ENCODE measurements at places on chromosomes 6 and 20. TPM values are rescaled to one million over a fixed set of nuclear protein-coding genes. Genes with fewer than 3 reads are reported as not detected.

DNA sequence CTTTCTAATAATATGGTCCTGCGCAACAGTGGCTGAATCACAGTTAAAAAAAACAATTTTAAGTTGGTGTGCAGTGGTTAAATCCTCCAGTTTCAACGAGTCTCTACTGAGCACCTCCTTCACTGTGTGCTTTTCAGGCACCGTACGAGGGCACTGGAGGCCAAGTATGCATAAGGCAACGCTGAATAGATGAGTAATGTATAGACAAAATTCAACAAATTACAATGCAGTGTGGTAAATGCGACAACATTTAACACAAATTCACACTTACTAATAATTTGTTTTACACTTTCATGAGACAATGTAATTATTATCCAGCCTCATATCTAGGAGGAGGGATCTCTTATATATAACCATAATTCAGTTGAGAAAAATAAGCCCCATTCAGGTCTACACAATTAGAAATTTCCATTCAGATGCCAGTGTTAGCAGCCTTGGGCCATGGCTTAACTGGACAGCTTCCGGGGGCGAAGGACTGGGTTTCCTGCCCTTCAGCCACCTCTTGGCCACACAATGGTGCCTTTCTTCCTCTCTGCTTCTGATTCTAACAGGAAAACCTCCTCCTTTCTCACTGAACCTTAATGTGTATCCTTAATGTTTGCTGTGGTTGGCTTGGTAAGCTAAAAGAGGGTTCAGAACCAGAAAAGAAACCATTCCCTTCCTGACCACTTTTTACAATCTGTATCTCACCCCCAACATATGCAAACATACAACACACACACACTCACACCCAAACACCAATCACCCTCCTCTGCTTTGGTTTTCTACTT, 51.9 kb downstream of the B4GALT5 start:
- no peaks in the 10 kb centered on the region for H3K27me3 ChIP-seq
- peaks cover 17% of the 10 kb centered on the region for H3K4me1 ChIP-seq
- no peak overlapping the region for H3K27ac ChIP-seq
- no peak overlapping the region for H3K4me3 ChIP-seq
- peak; percentile 13 for DNase-seq
- no peaks in the 10 kb centered on the region for H3K36me3 ChIP-seq

- no peak overlapping the region for H3K27ac ChIP-seq
- peaks cover 24% of the 10 kb centered on the region for H3K4me1 ChIP-seq
- no peaks in the 10 kb centered on the region for H3K36me3 ChIP-seq
- no peak for DNase-seq
Observed at GRCh38 chr6:154478021-154478700, 32.3 kb downstream of the CNKSR3 start.

- peaks cover 80% of the 10 kb centered on the region for H3K36me3 ChIP-seq
- H3K27me3 ChIP-seq: no peaks in the 10 kb centered on the region
- H3K4me1 ChIP-seq: no peaks in the 10 kb centered on the region
- no peak overlapping the region for H3K4me3 ChIP-seq
- no peak overlapping the region for H3K27ac ChIP-seq
- DNase-seq: no peak
Observed at GRCh38 chr20:58677079-58677604, 15.5 kb upstream of the NPEPL1 start.

DNA sequence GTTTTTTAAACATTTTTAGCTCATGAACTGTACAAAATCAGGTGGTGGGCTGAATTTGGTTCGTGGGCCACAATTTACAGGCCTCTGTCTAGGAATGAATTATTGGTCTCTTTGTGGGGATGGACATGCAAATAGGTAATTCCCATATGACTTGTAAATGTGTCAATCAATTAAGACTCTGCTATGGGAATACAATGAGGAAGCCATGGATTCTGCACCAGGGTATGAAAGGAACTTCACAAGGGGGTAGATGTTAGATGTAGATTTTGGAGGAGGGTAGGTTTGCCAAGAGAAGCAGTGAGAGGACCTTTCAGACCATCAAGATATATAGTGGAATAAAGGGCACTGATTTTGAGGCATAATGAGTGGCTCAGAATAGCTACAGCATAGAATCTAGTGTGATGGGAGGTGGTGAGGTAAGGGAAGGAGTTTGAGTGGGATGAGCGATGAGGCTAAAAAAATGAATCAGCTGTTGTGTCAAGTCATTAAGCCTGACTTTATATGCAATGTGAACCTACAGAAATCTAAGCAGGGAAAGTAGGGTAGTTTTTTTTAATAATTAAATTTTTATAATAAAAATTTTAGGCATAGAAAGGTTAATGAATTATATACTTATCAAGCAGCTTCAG, 32.6 kb upstream of the RNF182 start:
- H3K36me3 ChIP-seq: no peaks in the 10 kb centered on the region
- H3K4me3 ChIP-seq: no peak overlapping the region
- no peaks in the 10 kb centered on the region for H3K4me1 ChIP-seq
- H3K27me3 ChIP-seq: peaks cover 24% of the 10 kb centered on the region
- H3K27ac ChIP-seq: no peak overlapping the region

DNA sequence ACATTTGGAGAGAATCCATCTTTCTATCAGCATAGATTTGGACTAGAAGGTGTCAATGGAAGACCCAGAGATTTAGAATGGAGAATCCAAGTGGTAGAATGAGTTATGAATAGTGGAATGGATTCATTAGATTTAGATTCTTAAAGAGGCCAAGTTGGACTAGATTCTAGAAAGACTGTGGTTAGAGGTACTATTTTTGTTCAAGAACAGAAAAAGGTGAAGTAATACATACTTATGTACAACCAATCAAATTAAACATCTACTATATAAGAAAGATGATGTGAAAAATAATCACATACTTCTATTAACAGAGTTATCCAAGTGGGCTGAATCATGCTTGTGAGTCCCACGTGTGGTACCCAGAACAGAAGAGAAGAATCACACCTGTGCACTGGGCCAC, 33.8 kb upstream of the ADTRP start:
- DNase-seq: no peak
- no peak overlapping the region for H3K4me3 ChIP-seq
- H3K36me3 ChIP-seq: no peaks in the 10 kb centered on the region
- H3K4me1 ChIP-seq: peaks cover 23% of the 10 kb centered on the region
- H3K27me3 ChIP-seq: no peaks in the 10 kb centered on the region
- H3K27ac ChIP-seq: no peak overlapping the region

DNA sequence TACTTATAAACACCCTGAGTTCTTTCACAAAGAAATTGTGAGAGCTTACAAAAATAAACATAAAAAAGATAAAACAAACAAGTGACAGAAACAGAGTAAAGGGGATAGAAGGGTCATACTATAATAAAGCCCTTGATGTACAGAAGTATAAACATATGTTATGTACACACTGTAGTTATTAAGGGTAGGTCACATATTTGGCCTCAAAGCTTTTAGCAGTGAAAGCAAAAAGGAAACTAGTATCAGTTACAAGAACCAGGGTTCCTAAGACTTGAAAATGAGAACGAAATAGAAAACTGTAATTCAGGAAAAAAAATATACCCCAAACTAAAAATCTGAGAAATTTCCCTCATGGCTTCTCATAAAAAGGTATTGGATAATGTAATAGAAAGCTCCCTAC, 380.6 kb downstream of the HDGFL1 start:
- no peak for DNase-seq
- no peaks in the 10 kb centered on the region for H3K36me3 ChIP-seq
- H3K4me3 ChIP-seq: no peak overlapping the region
- no peak overlapping the region for H3K27ac ChIP-seq

TRIM31 gene
- not detected for total RNA-seq

SLC44A4 gene
- total RNA-seq: not detected

SYCP2 gene
- 0.35 TPM for total RNA-seq

Data from MCF 10A (cell line).